ENCODE measurements at places on chromosomes 1 and 21.
A peak's percentile ranks its signal among the peaks of the same experiment; 100 is the strongest.

DNA sequence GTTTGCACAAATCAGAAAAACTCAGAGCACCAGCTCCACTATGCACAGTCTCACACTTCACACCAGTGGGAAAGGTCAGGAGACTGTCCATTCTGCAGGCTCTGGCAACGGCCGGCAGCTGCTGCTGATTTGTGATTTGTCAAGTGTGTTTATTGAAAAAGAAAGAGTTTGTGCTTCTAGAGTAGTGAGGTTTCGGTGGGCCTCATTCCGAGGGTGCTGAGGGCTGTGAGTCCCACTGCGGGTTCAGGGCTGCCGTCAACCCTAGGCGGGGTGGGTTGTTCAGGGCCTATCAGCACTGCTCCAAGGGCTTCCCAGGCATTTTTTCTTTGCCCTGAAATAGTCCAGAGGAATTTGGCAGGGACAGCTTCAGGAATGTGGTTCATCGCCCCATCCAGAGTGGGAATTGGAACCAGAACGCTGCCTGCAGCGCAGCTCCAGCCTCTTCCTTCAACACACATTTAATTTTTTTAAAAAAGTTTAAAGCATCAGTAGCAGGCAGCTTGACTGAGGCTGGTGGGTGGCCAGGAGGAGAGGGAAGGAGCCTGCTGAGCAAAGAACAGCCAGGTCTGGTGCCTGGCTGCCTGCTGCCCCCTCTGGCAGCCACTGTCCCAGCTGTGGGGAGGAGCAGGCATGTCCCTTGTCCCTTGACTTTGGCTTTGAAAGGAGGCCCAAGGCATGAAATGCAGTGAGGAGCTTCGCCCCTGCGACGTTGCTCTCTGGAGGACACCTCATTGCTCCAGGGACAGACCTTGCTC lies 19.7 kb downstream of the STUM start:
- peak; percentile 67 for DNase-seq

DNA sequence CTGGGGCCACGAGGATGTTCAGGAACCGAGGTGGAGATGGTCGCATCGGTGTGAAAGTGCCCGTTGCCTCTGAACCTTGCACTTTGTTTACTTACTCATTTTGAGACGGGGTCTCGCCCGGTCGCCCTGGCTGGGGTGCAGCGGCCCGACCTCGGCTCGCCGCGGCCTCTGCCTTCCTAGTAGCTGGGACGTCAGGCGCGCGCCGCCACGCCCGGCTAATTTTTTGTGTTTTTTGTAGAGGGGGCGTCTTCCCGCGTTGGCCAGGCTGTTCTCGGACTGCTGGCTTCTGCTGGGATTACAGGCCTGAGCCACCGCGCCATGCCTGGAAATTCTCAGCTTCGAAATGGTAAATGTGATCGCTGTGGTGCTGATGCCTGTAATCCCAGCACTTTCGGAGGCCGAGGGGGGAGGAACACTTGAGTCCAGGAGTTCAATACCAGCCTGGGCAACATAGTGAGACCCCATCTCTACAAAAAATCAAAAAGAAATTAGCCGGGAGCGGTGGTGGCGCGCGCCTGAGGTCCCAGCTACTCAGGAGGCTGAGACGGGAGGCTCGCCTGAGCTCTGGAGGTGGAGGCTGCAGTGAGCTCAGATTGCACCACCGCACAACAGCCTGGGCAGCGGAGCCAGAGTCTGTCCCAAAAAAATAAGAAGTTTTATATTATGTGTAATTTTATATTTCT lies 684 bp upstream of the MRPL20 start:
- DNase-seq: no peak

DNA sequence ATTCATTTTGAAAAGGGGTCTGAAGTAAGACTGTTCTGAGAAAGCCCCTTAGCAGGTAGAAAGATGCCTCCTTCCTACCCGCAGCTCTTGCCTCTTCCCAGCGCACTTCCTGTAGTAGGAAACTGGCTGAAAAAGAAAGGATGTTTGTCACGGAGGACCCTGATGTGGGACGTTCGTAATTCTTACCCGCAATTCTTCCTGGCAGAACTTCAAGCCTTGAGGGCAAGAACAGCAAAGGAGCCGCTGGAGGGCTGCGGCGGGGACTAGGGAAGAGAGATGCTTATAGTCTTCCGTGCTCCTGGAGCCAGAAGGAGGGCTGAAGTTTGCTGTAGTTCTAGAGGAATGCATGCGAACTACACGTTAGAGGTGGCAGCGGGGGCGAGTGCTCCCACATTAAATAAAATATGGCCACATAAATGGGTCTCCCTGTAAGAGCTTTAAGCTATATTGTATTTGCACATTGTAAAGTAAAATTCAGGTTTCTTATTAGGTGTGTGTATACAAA lies 6.3 kb downstream of the C1orf53 start:
- no peak for DNase-seq

DNA sequence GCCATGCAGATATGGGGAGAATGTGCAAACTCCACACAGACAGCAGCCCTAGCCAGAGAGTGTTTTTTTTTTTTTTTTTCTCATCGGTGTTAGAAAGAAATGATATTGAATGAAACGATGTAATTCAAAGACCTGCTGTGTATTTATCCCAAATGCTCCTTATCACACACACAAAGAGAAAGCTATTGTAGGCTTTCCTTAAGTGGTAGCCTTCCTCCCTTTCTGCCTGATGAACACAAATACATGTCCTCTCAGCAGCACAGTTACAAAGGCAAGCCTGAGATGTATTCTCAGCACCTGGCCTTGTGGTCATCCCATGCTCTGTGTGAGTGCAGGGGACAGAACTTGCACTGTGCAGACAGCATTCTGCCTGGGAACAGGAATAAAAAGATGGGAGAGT lies 93.8 kb downstream of the PLPPR5 start:
- DNase-seq: no peak

GRCh38 chr1:8835941-8836643 lies 18.7 kb upstream of the RERE start:
- DNase-seq: no peak

DNA sequence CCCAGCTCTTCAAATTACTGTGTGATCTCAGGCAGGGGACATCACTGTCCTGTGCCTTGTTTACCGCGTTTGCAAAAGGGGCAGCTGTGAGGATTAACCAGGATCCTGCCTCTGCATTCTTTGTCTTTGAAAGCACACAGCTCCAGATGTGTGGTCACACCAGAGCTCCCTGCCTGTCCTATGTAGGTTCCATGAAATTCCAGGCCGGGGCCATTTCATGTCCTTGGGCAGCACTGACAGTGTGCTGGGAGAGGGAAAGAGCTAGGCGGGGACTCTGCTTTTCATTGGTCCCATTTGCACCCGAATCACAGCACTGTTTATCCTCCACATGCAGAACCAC lies 42.2 kb upstream of the SELENON start:
- DNase-seq: no peak

- no peak for DNase-seq
Measured at GRCh38 chr1:200179781-200180160, 152.3 kb downstream of the NR5A2 start.

DNA sequence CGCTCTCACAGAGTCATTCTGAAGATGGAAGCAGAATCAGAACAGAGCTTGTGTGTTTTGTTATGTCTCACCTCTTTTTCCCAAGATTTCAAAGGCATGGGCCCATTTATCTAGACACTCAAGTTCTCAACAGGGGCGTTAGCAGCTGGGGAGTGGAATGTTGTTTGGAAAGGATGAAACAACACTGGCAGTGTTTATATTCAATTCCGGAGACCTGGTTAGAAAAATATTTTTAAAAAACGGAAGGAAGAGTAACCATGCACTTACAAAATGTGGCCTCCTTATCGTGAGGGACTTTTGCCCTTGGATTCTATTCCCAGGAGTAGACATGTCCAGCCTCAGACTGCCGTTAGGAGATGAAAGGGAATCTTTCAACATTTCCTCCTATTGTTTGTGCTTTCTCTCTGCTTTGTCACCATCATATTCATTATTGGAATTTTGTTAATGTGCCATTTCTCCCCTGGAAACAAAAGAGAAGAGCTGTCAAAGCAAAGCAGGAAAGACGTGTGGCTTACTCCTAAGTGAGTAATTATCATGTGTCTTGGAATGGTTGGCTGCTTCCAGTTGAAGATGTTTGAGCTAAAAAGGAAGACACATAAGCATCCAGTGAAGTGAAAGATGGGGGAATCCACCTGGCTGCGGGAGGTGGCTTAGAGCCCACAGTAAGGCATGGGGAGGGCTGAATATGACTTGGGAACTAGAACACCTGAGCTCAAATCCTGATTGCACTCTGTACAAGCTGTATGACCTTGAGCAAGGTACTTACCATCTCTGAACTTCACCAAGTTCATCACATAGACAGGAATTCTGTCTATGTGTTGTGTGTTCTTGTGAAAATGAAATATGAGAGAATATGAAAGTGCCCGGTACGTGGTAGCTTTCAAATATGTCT lies 71.7 kb upstream of the JUN start:
- DNase-seq: no peak

GRCh38 chr1:198273748-198274295 lies 117.0 kb downstream of the NEK7 start:
- DNase-seq: no peak

DNA sequence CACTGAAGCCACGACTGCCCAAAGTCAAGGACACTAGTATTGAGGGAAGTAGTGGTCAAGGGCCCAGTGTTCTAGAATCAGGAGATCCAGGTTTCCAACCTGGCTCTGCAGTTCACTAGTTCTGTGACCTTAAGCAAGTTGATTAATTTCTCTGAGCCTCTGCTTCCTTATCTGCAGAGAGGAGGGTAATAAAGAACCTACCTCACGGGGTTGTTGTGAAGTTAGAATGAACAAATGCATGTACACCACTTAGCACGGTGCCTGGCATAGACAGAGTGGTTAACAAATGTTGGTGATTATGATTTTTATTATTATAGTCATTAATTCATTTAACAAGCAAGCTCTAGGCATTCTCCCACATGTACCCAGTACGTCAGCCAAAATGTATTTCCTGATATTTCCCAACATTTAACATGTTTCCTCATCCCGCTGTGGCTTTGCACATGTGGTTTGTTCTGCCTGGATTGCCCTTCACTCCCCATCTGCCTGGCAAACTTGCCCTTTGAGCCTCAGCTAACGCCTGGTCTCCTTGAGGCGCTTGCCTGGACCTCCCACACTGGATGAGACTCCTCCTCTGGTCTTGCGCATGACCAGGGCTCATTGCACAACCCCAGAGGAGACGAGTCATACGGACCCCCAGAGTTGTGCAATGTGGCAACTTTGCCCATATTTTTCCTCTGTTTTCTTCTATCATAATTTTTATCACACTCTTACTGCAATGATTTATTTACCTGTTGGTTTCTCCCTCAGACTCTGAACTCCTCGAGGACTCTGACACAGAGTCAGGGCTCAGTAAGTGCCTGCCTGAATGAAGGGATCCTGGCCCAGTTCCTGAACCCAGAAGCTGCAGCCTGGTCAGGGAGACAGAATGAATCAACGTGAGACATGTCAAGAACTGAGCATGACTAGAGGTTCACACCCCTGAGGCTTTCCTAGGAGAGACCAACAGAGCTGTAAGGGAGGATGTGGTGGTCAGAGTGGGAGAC lies 20.7 kb upstream of the MFSD2A start:
- peak; percentile 58 for DNase-seq

- no peak for DNase-seq
Measured at GRCh38 chr1:246709835-246710234, 14.4 kb upstream of the SCCPDH start.

- no peak for DNase-seq
Measured at GRCh38 chr1:2049225-2049717, 940 bp upstream of the PRKCZ start.

- peak; percentile 70 for DNase-seq
Measured at GRCh38 chr1:18100491-18101063, 7.0 kb upstream of the IGSF21 start.

DNA sequence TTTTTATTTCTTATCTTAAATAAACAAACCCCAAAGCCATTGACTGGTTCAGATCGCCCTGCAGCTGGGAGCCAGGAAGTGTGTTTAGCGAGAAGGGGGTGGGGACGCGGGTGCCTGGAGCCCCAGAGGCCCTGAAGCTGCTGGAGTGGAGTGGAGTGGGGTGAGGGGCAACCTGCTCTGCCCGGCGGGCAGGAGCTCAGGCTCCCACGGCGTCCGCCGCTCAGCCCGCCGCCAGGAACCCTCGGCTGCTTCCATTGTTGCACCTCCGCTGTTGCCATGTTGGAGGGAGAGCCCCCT lies 673 bp downstream of the PIK3C2B start:
- DNase-seq: peak; percentile 80

GRCh38 chr21:36773117-36773516 lies 74.2 kb downstream of the SIM2 start:
- peak; percentile 46 for DNase-seq

- no peak for DNase-seq
Measured at GRCh38 chr1:27136998-27137542, 17.9 kb downstream of the SLC9A1 start.

- DNase-seq: no peak
Measured at GRCh38 chr21:43957128-43957571, 55.0 kb upstream of the TRAPPC10 start.

GRCh38 chr1:234674218-234674815 lies 64.3 kb upstream of the IRF2BP2 start:
- no peak for DNase-seq

GRCh38 chr1:29417971-29418370 lies 181.6 kb downstream of the PTPRU start:
- no peak for DNase-seq

DNA sequence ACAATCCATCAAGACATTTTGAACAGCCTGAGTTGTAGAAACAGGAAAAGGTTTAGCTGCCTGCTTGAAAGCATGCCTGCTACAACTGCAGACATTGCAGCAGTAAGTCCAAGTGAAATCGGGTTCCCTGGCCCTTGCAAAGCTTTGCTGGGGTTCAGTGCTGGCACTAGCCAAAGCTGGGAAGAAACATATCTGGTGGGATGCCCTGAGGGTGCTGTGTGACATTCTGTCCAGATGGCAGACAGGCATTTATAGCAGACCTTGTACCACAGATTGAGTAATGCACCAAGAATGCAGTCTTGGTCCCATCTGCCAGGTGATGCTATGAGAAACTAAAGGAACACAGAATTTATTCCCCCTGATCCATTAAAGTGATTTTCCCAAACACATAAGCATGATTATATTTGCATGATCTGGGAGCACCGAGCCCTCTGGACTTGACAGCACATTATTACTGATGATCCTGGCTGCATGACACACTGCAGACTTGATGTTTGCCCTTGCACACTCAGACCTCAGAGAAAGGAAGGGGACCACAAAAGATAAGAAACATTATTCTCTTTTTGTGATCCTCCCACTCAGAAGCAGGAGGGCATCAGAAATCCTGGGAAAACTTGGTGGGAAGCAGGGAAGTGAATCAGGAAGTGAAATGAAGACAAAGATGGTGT lies 223.7 kb upstream of the FAM78B start:
- no peak for DNase-seq

DNA sequence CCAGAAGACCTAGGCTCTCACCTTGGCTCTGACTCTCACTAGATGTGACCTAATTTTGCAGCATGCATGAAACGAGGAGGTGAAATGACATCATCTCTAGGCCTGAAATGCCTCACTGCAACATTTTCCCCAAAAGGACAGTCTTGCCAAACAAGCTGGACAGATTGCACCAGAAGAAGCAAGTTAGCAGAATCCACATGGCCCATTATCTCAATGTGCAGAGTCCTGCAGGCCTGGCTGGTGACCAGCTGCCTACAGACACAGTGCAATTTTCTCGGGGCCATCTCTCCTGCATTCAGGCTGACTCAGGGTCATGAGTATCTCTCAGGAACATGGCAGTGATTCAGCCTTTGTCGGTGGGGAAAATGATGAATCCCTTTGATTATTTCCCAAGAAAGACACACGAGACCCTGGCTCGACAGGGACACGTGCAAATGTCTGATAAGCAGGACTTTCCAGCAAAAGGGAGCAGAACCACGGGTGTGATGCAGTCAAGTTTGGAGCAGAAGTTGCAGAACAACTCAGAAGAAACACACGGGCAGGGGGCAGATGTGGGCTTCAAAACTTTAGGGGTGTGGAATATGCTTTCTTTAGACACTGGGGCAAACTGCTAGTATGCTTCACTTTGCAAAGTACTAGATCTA lies 38.7 kb downstream of the TRIM67 start:
- DNase-seq: no peak

GRCh38 chr21:41234569-41234968 lies 66.6 kb downstream of the BACE2 start:
- DNase-seq: no peak

Measured in muscle of back (tissue), 13 donors.